IPS DF 19.7 (cell line): ENCODE measurements at places on chromosomes 16 and 17.

DNA sequence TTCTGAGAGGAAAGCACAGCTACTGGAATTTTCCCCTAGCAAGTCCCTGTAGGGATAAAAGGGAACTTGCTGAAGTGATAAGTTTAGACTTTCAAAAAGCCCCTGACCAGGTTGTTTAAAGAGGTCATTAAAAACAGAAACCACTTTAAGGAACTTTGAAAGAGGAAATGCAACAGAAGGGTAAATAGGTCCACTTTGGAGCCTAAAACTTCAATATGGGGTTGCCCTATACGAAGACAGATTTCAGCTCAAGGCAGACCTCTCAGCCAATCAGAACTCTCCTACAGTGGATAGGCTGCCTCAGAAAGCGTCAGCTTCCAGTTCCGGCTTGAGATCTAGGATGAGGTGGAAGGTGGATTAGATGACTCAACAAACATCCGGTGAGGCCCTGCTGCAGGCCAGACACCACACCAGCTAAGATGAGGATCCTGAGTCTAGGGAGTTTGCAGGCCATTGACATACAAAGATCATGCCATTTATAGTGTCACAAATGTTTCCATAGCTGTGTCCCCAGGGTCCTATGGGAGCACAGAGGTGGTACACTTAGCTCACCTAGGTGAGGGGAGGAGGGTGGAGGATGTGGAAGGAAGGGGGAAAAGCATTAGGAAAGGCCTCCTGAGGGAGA, 7.9 kb upstream of the MFSD6L start:
- no peak for DNase-seq

DNA sequence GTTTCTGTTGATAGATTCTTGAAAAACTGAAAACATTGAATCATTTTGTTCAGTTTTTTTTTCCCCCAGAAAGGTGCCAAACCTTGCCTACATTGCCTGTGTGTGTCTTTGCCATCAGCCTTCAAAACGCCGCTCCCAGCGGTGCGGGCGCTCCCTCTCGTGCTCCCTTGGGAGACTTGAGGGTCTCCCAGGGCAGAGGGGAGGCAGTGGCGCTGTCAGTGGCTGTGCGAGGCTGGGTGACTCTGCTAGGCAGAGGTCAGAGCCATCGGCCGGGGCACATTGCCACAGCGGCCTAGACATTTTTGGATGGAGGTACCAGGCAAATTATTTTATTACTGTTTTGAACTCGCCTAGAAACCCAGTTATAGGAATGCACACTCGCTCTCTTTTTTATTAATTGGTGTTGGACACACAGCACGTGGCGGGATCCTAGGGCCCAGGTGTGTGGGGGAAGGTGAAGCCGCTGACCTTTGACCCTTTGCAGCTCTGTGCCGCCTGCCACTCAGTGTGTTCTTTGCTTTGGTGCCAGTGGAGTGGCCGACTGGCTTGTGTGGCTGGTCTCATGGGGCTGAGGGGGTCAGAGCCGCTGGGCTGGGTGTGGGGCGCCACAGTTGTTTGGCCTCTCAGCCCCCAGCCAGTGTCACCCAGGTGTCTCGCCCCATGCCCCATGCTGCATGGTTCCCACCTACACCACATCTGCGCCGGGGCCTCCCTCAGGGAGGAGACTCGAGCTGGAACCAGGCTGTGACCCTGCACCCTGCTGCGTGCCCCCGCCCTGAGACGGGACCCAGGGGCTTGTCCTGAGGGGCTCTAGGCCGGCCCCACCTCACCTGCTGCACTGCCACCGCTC, 115.7 kb downstream of the BANP start:
- DNase-seq = no peak

GRCh38 chr17:69064476-69064875, 3.7 kb upstream of the ABCA9 start:
- DNase-seq = no peak

DNA sequence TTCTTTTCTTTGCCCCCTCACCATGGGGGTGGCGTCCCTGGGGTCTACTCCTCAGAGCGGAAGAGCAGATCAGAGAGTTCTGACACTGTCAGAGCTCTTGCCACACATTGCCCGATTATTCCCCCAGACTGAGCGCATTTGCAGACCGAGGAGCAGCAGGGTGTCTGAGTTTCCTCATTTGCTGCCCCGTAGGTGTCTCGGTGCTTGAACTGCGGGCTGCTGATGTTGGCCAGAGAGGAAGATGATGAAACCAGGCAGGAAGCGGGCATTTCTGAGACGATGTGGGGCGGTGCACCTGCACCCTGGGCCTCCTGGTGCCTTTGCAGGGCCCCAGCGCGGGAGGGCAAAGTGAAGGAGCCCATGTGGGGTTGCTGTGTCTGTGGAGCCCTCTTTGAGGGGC, 55.2 kb downstream of the ARSG start:
- no peak for DNase-seq
